ENCODE measurements at places on chromosomes 3 and 15.

DNA sequence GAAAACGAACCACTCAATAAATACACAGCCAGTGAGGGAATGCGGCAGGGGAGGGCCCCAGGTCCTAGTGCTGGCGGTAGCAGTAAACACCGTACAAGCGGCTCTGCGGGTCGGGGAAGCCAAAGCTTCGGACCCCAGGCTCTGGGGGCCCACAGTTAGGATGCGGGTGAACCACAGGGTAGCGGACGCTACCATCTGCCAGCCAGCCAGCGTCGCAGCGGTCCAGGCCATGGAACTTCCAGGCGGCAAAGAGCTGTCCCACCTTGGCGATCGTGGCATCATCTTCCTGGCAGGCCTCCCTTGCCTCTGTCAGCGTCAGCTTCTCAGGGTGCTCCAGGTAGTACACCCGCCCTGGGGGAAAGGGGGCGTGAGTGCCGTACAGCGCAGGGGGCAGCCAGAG is 17.4 kb downstream of the HAPLN3 start:
- DNase-seq: no peak

GRCh38 chr15:90994059-90994416 is 297 bp downstream of the PRC1 start:
- no peak for DNase-seq

DNA sequence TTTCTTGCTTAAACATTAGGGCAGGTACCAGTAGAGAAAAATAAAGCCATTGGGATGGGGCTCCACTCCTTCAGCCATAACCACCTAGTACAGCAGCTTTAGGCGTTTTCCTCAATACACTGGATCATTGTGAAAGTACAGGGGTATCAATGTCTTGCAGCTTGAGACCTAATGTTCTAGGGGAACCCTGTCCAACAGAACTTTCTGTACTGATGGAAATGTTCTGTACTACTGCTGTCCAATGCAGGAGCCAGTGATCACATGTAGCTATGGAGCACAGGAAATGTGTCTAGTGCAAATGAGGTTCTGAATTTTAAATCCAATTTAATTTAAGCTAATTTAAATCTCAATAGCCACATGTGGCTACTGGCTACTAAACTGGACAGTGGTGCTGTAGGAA is 93.9 kb downstream of the NEDD4 start:
- no peak for DNase-seq

DNA sequence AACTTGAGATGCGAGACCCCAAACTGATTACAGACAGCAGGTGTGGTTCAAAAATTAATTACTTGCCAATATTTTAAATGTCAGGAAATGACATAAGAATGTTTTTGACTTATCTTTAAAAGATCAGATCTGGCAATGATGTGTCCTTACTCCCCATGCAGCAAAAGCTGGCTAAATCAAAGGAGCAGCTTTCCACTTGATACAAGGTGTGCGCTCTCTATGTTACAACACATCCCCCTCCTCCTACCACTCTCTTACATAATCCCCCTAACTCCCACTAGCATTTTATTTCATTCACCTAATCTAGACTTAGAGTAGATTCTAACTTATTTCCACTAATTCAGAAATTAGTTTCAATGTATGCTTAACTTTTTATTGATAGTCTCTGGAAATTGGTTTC is 609.0 kb downstream of the GRM7 start:
- no peak for DNase-seq

DNA sequence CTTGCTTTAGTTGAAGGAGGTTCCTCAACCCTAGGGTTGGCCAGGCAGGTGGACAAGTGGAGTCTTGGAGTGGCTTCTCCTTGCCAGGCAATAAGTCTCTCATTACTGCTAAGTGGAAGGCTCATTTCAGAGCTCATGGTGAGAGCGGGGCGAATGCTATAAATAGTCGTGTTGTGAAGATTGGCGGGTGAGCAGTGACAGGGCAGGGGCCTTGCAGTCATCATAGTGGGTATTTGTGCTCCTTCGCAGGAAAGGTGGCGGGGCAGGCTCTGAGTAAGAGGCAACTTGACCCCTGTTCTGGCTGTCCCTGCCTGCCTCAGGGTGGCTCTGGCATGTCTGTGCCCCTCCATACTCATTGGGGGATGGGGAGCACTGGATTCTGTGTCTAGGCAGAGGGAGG is 8.7 kb upstream of the GRM2 start:
- DNase-seq: no peak

- DNase-seq: no peak
Measured at GRCh38 chr3:16330351-16330750, 65.3 kb downstream of the OXNAD1 start.

DNA sequence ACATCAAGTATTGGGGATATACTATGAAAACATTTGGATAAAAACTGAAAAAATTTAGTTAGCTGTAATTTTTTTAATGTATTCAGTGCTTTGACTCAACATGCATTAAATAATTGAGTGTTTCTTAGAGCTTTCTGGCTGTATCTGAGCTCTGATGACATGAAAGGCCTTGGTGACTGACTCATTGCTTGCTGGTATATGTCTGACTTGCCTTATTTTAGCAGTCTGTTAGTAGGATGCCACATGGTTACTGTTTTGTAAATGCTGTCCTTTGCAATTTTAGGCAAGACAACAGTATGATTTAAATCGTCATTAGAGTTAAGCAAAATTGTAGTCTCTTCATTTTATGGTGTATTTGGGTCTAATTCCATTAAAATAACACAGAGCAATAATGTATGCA is 199.2 kb downstream of the GHSR start:
- DNase-seq: no peak

- no peak for DNase-seq
Measured at GRCh38 chr3:140529096-140529495, 148.8 kb upstream of the TRIM42 start.

- no peak for DNase-seq
Measured at GRCh38 chr15:48823237-48823636, 12.4 kb upstream of the CEP152 start.

DNA sequence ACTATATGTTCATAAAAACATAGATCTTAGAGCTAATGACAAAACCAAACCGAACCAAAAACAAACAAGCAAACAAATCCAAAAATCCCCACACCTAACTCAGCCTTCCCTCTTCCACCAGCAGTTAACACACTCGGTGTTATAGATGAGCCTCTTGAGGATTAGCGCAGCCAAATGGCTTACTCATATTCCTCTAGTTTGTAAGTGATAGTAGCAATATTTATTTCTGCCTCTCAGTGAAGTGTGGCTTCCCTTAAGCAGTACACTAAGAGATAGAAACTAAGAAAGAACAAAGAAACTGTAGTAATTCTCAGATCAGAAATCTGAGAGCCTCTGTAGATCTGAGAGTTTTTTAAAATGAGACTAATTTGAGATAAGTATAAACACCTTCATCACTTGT is 2.4 kb upstream of the NCEH1 start:
- no peak for DNase-seq

DNA sequence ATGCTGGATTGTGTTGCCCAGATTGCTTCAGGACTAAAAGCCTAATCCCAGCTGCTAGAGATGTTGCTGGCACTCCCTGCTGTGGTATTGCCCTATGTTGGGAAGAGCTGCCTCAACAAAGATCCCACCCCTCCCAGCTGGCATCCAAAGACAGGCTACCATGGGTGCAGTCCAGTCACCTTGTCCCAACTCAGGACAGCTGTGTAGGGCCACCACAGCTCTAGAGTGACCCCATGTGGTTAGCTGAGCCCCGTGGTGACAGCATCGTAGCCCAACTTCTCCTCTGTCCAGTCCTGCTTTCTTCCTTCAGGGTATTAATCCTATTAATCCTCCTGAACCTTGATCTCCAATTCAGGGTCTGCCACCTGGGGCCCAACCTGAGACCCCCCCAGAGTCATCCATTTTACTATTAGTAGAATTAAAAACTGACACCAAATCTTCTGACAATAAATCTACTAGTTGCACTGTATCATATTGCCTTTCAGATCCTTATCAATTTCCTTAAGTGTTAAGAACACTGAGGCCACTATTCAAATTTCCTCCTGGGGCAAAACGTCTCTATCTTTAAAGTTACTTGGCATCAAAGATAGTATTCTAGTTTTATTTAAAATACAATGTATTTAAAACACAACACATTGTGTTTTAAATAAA is 83.5 kb downstream of the AQP9 start:
- no peak for DNase-seq

DNA sequence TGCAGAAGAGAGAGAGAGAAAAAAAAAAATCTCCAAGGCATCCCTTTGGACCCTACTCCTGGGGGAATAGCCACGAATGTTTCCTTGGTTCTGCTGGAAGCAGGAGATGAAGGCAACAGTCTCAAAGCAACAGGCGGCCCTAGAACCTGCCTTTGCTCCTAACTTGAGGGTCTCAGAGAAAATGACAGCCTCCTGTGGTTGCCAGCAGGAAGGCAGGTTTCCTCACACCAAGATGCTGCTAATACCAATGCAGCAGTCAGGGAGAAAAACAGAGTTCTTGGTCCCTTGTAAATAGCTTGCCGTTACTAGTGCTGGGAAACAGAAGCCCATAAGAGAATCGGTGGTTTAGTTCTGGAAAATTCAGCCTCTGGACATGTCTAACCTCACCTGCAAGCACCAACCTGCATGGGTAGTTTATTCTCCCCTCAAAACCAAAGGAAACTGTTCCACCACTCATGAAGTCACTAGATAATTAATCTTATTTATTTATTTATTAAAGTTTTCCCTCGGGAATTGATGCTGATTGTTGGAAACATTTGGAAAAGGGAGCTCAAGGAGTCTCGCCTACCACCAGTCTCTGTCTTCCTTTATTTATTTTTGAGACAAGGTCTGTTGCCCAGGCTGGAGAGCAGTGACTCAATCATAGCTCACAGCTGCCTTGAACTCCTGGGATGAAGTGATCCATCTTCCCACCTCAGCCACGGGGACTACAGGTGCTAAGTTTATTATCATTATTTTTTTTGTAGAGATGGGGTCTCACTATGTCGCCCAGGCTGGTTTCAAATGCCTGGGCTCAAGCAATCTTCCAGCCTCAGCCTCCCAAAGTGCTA is 883 bp upstream of the FRMD4B start:
- DNase-seq: no peak

GRCh38 chr3:48563382-48563918 is at the start of gene UCN2:
Gene UCN2 (minus strand): TSS chr3:48563781. CDS start chr3:48563124, 657 bp downstream.
- DNase-seq: no peak

Measured in midbrain (tissue), 1 donor.